ENCODE measurements at places on chromosomes 6 and 20.

DNA sequence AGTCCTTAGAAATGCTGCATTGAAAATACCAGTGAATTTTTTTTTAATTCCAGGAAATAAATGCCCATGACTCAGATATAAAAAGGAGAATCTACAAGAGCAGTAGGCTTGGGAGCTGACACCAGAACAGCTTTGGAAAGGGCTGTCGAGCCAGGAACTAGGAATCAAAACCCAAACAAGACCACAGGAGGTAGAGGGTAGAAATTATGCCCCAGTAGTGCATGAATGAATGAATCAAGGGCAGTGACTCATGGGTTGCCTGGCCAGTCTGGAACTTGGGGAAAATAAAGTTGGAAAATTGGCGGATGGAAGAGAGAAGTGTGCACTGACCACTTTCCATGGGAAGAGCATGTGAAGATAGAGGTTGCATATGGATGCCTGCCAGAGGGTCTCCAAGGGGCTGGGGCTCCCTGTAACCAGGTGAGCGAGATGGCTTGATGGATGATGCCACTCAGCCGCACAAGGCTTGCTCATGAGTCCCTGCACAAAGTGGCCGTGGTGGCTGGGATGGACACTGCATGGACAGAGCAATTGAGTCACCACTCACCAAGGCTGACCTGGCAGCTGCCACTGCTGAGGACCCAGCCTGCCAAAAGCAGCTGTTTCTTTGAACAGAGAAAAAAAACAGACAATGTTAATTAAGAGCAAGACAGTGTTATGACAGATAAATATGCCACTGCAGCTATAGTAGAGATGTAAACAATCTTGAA lies 15.2 kb upstream of the MCCD1 start:
- DNase-seq = no peak

GRCh38 chr20:2879146-2879545 lies 5.9 kb downstream of the PTPRA start:
- no peak for DNase-seq

GRCh38 chr6:15341311-15342001 lies 95.6 kb downstream of the JARID2 start:
- DNase-seq = no peak

DNA sequence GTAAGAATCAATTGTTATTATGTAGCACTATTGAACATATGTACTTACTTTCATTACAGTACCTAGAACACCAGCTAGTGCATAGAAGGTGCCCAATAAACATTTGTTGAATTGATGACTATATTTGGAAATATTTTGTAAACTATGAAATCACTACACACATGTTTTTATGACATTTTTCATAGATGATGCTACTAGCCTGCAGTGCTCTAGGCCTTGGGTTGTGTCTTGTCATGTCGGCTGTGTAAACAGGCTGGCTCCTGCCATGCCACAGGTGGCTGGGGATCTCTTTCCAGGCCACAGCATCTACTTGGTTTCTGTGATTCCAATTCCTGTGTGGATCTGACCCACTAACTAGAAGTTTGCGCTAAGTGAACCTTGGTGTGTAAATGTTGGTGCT lies 43.3 kb upstream of the EDN1 start:
- DNase-seq = no peak

- no peak for DNase-seq
Observed at GRCh38 chr20:44468044-44468782, 7.5 kb upstream of the TTPAL start.

- DNase-seq = no peak
Observed at GRCh38 chr6:158000530-158001307, 19.1 kb downstream of the SYNJ2 start.

DNA sequence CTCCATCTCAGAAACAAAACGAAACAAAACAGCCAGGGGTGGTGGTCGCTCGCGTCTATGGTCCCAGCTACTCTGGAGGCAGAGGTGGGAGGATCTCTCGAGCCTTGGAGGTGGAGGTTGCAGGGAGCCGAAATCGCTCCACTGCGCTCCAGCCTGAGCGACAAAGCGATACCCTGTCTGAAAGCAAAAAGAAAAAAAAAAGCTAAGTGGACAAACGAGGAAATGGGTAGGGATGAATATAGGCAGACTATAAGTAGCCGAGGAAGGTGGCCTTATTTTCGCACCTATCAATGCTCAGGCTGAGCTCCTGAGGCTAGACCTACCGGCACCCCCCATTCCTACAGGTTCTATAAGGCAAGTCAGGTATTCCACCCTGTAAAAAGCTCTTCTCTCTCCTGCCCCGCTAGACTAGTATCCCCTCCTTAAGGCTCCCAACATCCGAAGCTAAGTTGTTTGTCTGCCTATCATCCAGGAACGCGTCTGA lies 650 bp upstream of the CASP8AP2 start:
- DNase-seq = peak; percentile 33

Measured in GDM1 (cell line).